ENCODE measurements at places on chromosomes 11 and 22.

GRCh38 chr11:21646351-21646750 lies 546.5 kb upstream of the ANO5 start:
- peak; percentile 60 for DNase-seq

- DNase-seq = no peak
Measured at GRCh38 chr11:67050139-67050538, 6.5 kb upstream of the RHOD start.

DNA sequence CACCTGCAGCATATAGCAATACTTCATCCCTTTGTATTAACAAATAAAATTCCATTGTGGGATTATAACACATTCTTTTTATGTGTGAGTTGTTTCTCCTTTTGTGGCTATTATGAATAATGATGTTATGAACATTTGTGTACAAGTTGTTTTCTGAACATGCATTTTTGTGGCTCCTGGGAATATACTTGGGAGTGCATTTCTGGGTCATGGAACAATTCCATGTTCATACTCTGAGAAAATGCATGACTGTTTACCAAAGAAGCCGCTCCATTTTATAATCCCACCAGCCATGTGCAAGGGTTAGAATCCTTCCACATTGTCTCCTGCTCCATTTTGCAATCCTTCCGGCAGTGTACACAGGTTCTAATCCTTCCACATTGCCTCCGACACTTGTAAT lies 713.8 kb downstream of the TBC1D22A start:
- DNase-seq = no peak

GRCh38 chr11:68414496-68415221 lies 45.9 kb upstream of the PPP6R3 start:
- DNase-seq = no peak

GRCh38 chr11:87443707-87444106 lies 406.0 kb downstream of the TMEM135 start:
- no peak for DNase-seq

- no peak for DNase-seq
Measured at GRCh38 chr11:122131126-122131525, 15.1 kb upstream of the BLID start.

DNA sequence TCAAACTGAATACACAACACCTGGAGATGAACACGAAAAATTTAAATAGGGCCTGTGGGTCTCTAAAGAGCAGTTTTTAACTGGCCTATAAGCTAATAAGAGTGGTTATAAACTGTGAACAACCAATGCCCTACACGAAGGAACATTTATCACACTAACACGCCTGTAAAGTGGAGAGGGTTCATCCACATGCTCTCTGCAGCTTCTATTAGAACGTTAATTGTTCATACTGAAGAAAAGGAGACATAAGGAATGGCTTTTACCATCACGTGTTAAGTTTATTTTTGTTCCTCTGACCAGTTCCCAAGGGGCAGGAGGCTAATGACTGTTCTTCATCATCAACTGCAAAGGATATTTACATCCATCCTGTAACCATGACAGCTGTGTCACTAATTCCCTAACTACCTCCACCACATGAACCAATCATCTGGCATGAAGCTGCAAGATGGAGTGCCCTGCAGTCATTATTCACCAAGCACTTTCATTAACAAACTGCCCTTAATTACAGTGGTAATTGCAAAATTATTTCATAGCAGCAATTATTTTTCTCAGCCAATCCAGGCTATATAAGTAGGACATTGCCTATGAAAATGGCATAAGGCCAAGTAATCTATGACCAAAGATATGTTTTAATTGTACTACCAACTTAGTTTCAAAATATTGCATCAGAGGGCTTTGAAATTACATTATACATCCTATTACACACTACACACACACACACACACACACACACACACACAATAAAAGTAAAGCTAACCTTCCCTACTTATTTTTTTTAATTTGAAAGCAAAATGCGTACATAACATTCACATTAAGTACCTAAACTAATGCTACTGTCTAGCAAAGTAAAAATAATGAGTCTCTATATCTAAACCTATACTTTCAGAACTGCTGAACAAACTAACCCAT lies 186.7 kb downstream of the CADM1 start:
- DNase-seq = no peak

- DNase-seq = no peak
Measured at GRCh38 chr11:19929147-19929546, 216.5 kb downstream of the NAV2 start.

- no peak for DNase-seq
Measured at GRCh38 chr11:118216621-118217481, 8.0 kb downstream of the JAML start.

- DNase-seq = no peak
Measured at GRCh38 chr11:66700337-66700736, 22.6 kb upstream of the RBM4B start.

DNA sequence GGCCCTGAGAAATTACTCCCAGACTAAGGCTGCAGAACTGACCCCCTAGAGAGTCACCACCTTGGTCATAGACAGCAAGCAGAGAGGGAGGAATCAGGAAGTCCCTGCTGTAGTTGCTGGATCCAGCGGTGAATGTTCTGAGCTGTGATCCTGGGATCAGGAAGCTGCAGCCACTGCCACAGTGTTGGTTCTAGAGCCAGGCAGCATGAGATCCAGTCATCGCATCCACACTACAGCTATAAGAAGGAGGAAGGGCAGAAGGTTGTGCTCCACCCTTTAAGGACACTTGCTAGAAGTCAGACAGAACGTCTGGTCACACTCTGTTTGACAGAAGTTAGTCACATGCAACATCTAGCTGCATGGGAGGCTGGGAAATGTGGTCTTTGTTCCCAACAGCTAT lies 104.7 kb upstream of the OR4B1 start:
- no peak for DNase-seq

DNA sequence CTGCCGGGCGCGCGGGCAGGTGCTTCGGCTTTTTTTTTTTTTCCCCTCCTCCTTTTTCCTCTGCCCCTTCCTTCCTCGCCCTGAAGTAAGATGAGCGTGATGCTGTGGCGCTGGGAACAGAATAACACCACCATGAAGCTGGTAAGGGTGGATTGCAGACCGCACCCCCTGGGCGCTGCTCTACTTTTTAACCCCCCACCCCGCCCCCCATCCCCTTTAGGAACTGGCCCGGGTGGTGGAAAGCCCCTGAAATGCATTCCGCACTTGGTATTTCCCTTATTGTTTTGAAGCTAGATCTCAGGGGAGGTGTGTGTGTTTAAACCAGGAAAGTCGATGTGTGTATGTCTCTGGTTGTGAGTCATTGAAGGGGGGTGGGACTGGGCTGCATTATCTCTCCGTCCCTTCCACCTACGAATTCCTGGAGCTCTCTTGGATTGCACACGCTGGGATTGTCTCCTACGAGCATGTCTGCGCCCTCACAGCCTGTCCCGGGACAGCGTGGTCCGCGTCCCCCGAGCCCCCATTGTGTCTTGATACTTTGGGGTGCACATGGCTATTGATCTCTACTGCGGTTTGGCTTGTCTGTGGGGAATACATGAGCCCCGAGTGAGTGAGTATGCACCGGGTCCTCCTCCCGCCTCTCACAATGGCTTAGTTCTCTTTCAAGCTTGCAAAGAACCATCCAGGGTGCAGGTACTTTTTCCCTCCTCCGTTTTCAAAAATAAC lies 64.9 kb downstream of the NAV2 start:
- no peak for DNase-seq

DNA sequence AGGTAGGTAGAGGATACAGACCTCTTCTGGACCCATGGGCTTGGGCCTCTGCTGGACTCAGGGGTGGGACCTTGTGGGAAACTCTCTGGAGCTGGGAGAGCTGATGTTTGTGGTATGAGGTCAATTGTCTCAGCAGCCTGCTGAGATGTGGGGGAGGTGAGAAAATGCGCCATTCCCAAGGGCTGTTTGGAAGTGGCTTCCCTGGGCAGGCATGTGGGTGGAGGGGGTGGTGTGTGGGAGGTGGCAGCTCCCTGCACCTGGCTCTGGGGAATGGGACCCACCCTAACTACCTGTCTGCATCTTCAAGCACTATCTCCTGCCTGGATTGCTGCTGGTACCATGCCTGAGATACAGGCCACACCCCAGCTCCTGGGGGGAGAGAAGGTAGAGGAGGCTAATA lies 97.4 kb upstream of the THY1 start:
- no peak for DNase-seq

DNA sequence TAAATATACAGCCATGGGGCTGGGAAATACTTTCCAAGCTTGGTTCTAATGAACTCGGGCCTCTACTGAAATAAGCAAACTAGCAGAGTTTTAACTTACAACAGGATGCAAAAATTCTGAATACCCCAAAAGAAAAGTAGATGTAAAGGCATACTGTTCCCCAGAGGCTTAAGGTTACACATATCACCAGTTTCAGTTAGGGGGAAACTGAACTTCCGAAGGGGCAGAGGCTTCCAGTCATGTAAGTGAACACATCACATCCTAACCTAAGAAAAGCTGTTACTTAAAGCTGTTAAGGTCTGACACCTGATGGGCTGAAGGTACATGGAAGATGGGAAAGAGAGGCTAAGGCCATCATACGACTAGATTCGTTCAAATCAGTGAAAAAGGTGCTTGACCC lies 2.3 kb downstream of the GAB2 start:
- no peak for DNase-seq

DNA sequence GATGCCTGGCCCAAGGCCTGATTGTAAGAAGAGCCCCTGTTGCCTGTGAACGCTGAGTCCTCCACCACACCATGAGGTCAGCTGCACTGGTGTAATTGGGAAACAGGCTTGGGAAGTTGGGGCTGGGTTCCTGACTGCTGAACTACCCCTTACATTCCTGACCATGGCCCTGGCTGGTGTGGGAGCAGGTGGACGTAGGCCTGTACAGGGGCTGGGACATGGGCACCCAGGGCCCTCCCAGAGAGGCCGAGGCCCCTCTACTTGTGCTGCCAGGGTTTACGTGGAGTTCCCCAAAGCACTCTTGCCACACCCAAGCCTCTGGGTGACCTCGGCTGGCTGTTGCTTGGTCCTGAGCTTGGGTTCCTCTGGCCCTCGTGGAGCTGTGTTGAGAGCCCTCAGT lies 5.4 kb downstream of the RELT start:
- DNase-seq = no peak

DNA sequence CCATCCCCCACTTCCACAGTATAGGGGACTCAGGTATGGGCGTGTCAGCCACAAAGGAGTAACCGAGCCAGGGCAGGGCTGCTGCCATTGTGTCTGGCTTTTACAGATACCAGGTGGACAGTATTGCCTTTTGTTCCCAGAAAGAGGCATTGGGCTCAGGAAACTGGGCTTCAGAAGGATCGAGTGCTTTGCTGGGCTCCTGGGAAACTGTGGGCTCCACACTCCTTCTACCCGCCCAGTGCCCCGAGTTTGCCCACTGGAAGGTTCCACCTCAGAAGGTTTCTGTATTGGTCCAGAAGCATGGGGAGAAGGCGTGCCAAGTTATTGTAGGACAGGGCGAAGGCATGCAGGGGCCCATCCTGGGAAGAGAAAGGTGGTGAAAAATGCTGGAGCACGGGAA lies 894.4 kb downstream of the TBC1D22A start:
- DNase-seq = no peak

DNA sequence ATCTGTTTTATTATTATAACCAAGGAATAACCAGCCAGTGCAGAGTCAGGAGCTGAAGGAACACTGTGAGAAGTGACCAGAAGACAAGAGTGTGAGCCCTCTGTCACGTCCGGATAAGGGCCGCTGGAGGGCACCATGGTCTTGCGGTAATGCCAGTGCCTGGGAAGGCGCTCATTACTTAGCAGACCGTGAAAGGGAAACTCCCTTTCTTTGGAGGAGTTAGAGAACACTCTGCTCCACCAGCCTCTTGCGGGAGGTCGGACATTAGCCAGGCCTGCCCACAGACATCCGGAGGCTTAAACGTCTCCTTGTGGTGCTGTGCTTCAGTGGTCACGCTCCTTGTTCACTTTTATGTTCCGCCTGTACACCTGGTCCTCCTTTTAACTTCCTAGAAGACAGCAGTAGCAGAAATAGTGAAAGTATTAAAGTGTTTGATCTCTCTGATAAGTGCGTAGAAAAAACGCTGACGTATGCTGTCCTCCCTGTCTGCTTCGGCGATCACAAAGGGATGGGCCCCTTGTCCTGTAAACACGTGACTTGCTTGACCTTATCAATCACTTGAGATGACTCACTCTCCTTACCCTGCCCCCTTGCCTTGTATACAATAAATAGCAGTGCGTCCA lies 120.6 kb upstream of the LMO1 start:
- peak; percentile 62 for DNase-seq

DNA sequence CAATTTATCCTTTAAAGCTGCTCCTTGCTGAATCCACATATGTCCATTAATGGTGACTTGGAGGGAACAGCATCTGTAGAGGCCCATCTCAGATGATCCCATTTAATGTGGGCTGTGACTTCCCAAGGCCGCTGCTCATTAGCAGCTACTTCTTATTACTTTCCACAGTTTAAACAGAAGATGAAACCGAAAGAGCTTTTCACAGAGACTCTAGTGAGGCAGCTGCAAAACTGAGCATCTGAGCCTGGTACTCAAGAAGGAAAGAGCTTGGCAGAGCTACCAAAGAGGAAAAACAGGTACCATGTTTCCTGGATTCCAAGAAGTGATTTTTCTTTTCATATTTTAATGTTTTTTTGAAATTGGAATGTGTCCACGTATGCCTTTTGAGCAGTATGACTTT lies 110.5 kb upstream of the NARS2 start:
- no peak for DNase-seq

DNA sequence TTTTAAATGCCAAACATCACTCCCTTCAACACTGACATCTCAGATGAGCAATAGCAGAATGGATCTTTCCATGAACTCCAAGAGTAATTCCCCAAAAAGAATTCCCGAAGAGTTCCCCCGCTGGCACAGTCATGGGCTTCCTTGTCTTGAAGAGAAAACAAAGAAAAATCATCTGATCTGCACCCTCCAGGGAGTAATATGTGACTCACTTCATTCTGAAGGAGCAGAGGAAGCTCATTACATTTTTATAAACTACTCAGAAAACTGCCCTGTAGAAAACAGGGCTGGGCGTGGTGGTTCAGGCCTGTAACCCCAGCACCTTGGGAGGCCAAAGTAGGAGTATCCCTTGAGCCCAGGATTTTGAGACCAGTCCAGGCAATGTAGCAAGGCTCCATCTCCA lies 35.7 kb downstream of the CELSR1 start:
- DNase-seq = no peak

Measured in SJCRH30 (cell line).